Hippocampal formation (tissue), 2 donors: ENCODE measurements at places on chromosomes 3 and 15.

DNA sequence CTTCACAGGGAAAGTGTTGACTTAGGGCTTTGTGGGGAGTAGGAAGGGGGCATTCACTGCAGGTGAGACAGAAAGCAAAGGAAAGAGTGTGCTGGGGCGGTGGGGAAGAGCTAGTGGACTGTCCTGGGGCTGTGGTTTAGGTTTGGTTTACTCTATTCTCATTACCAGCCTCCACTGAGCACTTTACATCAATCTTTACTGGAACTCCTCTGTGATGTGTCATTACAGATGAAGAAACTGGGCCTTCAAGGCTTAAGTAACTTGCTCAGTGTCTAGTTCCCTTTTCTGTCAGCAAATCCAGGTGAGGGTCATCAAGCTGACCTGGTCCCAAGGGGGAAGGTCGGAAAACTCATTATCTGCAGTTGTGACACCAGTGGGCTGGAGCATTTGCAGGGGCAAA lies 120.2 kb upstream of the PFN2 start:
- no peak for DNase-seq

GRCh38 chr3:10353661-10354360 lies 32.9 kb upstream of the SEC13 start:
- DNase-seq: no peak

DNA sequence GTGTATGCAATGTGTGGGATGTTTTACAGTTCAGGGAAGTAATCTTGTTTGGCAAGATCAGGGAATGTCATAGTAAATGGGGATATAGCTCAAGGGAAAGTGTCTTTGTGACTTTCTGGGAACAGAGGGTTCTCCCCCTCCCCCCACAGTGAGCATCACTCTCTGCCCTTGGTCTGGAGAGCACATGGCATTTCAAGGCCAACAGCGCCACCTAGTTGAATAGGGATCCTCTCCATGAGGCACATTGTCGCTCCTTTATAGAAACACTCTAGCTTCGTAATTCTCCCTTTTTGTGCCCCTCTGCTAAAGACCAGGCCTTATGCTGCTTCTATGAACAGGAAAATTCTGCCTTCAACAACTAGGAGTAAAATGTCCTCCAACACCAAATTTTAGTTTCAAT lies 37.1 kb upstream of the ARNT2 start:
- DNase-seq: no peak

- DNase-seq: peak; percentile 77
Measured at GRCh38 chr3:112333381-112334317, 693 bp downstream of the CD200 start.

DNA sequence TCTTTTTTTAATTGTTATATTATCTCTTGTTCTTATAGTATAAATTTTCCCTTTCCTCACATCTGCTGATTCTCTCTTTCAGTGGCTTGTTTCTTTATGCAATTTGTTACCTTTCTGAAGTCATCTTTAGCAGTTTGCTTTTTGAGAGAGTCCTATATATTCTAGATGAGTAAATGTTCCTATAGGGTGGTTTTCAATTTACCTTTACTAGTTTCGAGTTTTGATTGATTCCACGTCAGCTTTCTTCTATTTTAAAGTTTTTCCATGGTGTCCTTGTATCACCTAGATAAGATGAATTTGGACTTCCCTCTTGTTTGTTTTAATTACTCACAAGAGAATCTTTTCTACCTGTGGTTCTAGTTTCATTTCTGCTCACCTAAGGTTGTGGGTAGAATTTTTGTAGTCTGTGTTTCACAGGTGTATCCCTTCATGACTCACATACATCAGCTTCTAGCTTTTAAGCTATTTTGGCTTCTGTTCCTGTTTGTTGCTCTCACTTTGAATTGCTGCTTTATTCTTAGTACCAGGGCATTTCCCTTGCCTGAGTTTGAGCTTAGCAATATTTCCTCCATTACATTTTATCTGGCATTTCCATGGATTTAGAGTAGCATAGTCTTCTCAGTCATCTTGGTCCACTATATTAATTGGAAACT lies 6.4 kb downstream of the TEX9 start:
- DNase-seq: no peak

- no peak for DNase-seq
Measured at GRCh38 chr3:165196577-165197480, 645 bp upstream of the SLITRK3 start.

DNA sequence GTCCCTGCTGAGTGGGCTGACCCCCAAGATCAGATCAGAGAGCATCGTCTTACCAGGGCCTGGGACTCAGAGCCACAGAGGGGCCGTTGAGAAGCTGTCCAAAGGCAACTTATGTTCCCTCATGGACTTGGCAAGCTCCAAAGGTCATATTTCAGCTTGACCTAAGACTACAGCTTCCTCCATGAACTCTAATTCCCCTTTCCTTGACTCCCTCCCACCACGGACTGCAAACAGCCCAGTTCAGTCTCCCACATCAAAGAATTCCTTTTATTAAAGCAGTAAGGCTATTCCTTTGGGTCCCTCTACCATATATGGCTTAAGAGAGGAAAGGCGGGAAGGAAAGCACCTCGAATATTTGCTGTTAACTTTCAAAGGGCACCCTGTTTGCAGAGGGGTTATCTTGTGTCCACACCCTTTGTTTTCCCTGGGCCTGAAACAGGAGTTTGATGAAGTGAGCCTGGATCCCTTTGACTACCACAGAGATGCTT lies 146.1 kb upstream of the THBS1 start:
- DNase-seq: no peak

DNA sequence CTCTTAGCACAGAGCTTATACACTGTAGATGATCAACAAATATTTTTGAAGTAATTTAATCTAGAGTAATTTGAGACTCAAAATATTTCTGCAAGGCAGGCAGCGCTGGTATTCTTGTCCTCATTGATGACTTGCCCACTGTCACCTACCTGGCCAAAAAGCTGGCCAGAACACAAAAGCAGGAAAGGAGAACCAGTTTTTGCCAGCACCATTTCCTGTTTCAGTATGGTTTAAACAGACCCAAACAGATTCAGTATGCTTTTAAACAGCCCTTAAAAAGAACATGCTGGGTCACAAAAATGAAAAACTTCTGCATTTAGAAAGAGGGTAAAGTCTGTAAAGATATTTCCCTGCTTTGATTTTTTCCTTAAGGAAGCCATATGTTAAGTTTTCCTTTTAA lies 42.3 kb upstream of the ZNF280D start:
- no peak for DNase-seq

DNA sequence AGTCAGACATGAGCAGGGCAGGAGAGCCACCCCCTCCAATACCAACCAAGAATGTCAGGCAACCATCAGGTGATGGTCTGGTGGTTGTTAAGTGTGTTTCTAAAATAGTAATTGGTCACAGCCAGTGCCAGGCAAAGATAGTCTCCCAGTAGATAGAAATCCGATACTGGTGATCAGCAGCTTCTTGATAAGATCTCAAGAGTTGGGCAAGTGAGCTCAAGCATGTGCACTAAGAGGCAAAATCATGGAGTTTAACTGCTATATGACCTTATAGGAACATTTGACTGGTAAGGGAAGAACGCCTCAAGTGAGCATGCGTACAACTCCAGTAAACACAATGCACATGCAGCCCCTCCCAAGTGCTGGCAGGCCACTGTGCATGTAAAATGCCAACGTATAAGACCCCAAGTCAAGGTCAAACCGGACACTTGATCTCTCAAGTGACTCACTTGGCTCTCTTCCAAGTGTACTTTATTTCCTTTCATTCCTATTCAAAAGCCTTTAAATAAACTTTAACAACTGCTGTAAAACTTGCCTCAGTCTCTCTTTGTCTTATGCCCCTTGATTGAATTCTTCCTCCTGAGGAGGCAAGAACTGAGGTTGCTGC lies 36.0 kb upstream of the CBLB start:
- no peak for DNase-seq

DNA sequence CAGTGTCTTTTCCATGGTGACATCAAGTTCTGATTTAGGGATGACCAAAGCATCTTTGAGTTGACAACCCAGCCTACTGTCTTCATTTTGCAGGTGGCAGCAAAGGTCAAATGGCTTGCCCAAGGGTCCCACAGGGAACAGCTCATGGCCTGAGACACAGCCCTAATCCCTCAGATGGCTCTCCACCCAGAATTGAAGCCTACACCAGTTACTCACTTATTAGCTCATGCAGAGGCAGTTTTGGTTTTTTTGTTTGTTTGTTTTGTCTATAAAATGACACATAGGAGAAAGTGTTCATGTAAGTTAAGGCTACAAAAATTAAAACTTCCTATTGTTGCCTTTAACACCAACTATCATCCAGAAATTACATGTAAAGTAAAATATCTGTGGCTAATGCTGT lies 167.9 kb downstream of the OSBPL10 start:
- DNase-seq: no peak

DNA sequence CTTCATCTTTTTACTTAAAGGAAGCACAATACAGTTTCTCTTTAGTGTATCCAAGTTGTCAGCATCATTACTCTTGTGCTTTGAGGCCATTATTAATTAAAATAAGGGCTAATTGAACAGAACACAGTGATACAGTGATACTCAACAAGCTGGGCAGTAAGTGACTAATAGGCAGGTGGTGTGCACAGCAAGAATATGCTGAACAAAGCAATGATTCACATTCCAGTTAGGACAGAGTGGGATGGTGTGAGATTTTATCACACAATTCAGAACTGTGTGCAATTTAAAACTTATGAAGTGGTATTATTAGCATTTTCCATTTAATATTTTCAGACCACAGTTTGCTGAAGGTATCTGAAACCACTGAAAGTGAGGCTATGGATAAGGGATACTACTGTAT lies 116.9 kb downstream of the PLOD2 start:
- DNase-seq: no peak

DNA sequence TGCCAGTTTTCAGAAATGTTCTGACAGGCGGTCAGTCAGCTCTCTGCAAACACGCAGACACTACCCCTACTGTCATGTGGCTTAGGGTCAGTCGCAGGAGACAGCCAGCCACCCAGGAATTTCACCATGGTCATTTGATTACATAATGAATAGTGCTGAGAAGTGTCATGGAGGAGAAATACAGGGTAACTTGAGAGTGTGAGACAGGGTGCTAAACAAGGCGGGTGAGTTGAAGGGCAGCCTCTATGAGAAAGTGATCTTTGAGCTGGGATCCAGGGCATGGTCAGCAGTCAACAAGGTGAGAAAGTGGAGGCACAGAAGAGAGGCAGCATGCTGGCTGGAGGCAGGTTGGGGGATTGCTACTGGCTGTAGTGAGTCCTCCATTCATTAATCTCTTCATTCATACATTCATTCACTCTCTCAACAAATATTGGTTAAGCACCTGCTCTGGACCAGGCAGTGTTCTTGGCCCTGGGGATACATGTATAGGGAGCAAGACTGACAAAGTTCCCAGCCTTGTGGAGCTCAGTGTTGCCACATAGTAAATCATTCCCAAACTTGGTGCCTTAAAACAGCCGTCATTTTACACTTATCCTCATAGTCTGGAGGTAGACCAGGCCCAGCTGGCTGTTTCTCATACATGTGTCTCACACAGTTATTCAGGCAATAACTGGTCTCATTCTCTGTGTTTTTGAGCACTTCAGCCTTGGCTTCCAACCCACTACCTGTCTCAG lies 14.8 kb downstream of the PXYLP1 start:
- no peak for DNase-seq

DNA sequence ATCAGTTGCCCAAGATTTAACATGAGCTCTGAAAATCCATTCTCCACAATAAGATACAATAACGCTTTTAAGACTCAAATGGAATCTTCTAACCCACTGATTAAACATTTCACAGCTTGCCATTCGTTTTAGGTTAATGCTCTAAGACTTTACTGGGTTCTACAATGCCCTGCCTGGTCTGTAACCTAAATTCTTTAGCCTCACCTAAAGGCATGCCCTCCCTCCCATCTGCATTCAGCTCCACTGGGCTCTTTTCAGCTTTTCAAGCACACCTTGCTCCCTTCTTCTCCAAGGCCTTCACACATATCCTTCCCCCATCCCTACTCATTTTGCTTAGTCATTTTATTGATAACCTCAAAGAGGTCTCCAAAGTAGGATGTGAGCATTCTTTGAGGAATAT lies 290.9 kb downstream of the LSAMP start:
- DNase-seq: no peak

DNA sequence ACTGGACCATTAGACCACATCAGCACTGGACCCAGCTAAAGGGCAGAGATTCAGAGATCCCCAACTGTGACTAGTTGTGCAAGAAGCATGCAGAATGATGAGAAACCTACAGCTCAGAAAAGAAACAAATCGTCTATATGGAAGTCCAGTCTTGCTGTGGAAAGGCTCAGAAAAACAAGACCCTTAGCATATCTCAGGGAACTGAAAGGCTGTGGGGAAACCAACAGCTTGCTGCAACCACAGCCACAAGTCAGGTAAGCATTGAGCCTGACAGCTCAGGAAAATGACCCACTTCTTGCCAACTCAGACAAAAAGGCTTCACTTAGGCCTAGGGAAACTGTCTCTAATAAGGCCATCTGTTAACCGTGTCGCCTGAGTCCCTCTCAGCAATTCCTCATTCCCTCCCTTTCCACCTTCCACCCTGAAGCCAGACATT lies 145.6 kb downstream of the LSAMP start:
- DNase-seq: no peak

- no peak for DNase-seq
Measured at GRCh38 chr3:14150078-14150477, 25.2 kb downstream of the TMEM43 start.

- no peak for DNase-seq
Measured at GRCh38 chr3:19799115-19799514, 134.9 kb downstream of the EFHB start.

DNA sequence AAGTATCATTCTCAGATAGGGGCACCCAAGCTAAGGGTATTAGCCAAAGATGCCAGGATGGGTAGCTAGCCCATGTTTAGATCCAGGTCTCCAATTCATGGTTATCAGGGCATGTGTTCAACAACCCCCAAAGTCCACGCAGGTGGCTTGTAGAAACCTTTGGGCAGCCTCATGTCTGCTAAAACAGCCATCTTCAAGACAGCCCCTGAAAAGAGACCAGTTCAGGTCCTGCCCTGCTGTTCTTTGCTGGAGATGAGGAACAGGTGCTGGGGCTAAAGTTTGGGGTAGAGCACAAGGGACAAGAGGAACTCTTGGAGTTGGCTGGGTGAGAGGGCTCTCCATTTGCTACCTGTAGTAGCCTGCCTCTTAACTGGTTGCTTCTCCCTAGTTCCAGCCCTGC lies 4.6 kb downstream of the PPM1M start:
- no peak for DNase-seq

DNA sequence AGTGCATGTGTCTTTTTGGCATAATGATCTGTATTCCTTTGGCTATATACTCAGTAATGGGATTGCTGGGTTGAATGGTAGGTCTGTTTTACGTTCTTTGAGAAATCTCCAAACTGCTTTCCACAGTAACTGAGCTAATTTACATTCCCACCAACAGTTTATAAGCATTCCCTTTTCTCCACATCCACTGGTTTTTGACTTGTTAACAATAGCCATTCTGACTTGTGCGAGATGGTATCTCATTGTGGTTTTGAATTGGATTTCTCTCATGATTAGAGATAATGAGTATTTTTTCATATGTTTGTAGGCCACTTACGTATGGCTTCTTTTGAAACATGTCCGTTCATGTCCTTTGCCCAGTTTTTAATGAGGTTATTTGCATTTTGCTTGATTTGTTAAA lies 117.7 kb downstream of the CHCHD4 start:
- no peak for DNase-seq

GRCh38 chr3:77321646-77322045 lies 281.7 kb downstream of the ROBO2 start:
- no peak for DNase-seq
